CD4-positive, alpha-beta T cell treated with Interferon alpha-2 for 1 hour (primary cell): ENCODE measurements at places on chromosomes 12 and 14.

DNA sequence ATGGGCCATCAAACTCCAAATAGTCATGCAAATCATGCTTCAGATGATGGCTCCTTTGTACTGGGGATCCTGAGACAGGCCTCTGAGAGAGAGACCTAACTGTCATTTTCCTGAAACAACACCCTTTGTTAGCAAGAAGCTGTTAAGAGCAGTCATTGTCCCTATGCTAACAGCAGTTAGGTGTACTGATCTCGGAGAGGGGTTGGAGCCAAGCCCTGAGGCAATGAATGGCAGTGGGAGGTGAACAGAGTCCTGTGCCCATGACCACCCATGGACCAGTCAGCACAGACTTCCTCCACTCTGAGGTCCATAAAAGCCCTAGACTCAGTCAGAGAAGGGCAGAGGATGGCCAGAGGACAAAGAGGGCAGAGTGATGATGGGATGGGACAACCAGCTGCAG lies 747.6 kb upstream of the LRFN5 start:
- no peak for DNase-seq

- no peak for DNase-seq
Measured at GRCh38 chr12:109617491-109617890, 43.9 kb downstream of the MVK start.

DNA sequence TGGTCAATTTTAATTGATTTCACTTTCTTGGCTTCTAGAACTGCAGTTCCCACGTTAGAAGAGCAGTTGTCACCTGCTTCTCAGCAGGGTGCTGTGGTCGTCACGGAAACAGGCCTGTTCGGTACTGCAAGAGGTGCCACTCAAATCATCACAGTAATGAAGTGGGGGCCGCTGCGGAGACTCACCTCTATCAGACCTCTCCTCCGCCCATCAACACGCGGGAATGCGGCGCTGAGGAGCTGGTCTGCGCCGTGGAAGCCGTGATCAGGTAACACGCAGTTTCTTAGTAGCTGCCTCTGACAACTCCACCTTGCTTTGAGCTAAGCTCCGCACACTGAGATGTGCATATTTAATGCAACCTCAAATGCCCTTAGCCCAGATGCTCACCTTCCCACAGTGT lies 107.2 kb downstream of the UNC79 start:
- DNase-seq: no peak

DNA sequence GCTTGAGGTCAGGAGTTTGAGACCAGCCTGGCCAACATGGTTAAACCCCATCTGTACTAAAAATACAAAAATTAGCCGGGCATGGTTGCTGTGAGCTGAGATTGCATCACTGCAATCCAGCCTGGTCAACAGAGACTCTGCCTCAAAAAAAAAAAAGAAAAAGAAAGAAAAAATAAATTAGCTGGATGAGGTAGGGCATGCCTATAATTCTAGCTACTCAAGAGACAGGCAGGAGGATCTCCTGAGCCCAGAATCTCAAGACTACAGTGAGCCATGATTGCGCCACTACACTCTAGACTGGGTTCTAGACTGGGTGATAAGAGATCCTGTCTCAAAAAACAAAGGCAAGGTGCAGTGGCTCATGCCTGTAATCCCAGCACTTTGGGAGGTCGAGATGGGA lies 16.9 kb downstream of the PPP4R3A start:
- no peak for DNase-seq

DNA sequence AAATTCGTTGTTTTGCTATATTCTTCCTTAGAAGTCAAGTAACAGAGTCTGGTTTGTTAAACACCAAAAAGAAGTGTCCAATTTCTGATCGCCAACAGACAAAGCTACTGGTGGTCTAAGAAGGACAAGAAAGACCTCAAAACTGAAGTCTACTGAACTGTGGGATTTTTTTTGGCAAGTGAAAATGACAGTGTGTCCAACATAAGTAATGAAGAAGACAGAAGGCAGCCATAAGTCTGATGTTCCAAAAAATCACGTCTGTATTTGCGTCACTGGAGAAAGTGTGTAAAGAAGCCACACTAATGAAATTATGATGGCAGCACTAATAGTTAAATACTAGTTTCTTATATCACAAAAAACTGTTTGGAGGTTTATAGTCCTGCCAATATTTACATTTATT lies 32.6 kb downstream of the WASHC3 start:
- no peak for DNase-seq

DNA sequence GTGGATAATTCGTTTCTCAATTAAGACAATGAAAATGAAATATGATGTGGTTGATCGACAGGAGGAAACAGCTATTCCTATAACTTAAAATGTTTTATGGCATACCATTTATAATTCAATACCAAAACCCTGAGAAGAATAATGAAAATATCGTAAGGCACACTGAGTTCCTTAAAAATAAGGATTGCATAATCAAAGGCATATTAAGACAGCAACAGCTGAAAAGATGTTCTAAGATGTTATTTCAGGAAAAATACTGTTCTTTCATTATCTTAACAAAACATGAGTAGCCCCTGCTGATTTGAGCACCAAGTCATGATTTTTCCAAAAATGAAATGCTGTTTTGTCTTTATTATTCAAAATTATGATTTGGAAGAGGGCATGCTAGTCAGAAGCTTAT lies 189.4 kb upstream of the ALG10 start:
- no peak for DNase-seq

GRCh38 chr14:93100100-93100499 lies 15.6 kb downstream of the ITPK1 start:
- DNase-seq: no peak

GRCh38 chr12:105538880-105539279 lies 208.4 kb downstream of the C12orf75 start:
- no peak for DNase-seq

- no peak for DNase-seq
Measured at GRCh38 chr12:131403676-131404075, 307.2 kb upstream of the SFSWAP start.

DNA sequence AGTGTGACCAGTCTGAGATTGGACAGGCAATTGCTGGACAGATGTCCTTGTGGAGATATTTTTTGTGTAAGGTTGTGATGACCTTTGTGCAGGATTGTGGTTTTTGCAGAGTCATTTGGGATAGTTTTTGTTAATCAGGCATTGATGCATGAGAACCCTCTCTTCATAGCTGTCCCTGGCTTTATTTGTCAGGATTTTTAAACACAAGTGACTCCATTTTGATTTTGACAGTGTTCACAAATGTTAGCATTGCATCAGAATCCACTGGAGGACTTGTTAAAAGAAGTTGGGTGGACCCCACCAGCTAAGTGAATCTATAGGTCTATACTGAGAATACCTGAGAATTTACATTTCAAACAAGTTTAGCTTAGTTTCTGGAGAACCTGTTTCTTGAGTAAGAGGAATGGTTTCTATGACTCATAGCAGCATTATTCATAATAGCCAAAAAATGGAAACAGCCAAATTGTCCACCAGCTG lies 11.8 kb downstream of the FNTB start:
- DNase-seq: no peak

DNA sequence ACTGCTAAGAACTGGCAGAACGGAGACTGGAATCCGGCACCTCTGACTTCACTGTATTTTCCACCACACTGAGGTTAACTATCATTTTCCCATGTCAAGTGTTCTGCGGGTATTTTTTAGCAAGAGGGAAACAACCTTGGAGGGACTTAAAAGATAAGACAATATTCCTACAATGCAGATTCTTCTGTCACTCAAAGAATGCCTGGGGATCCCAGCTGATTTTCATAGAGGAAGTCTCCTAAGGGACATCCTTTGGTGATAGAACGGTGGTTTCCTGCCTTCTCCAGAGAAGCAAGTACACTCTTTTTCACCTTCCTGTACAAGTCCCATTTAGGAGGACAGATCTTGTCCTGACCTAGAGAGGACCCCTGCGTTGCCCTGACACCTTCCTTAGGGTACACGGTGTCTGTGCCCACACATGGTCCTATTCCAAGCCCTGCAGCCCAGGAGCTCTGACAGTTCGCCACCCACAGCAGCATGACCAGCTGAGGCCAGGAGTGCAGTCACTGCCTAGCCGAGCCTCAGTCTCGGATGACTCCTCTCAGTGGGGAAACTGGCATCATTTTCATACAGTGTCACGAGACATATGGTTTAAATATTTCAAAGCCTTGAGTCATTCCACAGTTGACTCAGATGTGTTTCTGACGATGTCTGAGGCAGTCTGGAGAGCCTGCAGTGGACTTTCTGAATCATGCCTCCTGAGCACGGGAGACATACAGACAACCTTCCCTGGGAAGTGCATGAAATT lies 181.3 kb upstream of the FKBP4 start:
- no peak for DNase-seq

GRCh38 chr12:107759410-107759809 lies 1.5 kb downstream of the PRDM4 start:
- DNase-seq: no peak

DNA sequence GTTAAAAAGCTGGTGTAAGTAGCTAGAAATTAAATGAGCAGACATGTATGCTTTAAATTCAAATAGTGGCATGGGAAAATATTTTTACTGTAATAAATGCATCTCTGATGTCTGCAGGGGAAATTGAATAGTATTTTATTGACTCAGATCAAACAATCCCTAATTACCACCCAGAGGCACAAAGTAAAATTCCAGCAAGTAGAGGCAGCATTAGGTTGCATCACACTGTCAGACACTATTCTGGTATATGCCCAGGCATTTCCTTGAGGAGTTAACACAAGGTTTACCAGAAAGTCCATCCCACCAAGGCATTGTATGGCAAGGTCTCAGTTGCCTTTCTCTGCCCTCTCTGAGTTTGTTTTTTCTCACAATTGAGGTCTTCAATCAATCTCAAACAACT lies 201.6 kb upstream of the KITLG start:
- DNase-seq: no peak

- no peak for DNase-seq
Measured at GRCh38 chr14:82411298-82411697, 877.6 kb upstream of the SEL1L start.

GRCh38 chr12:24252602-24253001 lies 303.1 kb upstream of the SOX5 start:
- no peak for DNase-seq

- DNase-seq: no peak
Measured at GRCh38 chr12:49604856-49605255, 583 bp downstream of the FAM186B start.

GRCh38 chr14:90019824-90020523 lies 41.8 kb upstream of the KCNK13 start:
- DNase-seq: no peak

- DNase-seq: no peak
Measured at GRCh38 chr12:123152833-123153232, 1.9 kb upstream of the PITPNM2 start.

- no peak for DNase-seq
Measured at GRCh38 chr14:93029911-93030508, 85.7 kb downstream of the ITPK1 start.

DNA sequence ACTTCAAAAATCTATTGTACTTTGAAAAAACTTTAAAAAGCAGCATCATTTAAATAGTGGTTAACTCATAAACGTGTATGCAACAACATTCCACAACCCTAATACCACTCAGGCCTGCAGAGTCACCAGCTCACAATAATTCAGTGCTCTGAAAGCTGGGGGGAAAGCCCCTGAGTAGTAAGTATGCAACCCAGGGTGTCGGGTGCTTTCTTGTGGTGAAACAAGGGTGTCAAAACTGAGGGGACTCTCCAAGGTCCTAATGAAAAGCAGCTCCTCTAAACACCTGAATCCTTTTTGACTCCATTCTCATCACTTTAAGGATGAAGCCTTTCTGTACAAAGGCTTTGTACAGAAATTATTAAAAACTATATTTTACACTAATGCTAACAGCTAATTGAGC lies 33.7 kb downstream of the FGFR1OP2 start:
- peak; percentile 52 for DNase-seq
